ENCODE measurements at places on chromosomes 16 and 17.

DNA sequence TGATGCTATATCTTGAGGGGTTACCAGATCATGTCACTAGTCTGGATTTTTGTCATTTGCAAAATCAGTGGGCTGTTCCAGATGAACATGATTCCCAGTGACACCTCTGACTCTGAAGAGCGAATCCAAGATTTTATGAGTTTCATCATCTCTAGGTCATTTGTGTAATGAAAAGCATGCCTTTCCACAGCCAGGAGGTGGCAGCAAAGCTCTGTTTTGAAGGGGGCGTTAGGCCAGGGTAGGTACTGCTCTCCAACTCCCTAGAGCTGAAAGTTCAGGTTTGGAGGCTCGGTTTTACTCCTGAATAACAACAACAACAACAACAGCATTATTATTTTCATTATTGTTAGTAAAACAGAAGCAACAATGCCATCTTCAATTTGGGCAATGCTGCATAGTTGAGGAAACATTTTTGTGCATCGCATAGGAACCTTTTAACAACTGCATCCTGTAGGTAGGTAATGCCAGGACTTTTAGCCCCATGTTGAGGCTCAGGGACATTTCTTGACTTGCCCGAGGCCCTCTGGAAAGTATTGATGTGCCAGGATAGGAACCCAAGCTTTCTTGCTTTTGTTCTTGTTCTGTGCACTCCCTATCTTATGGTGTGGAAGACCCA is 77.0 kb downstream of the MYH13 start:
- DNase-seq, result no peak
- H3K4me3 ChIP-seq, result no peak overlapping the region
- no peaks in the 10 kb centered on the region for H3K4me1 ChIP-seq
- H3K36me3 ChIP-seq, result no peaks in the 10 kb centered on the region
- H3K27me3 ChIP-seq, result no peaks in the 10 kb centered on the region

DNA sequence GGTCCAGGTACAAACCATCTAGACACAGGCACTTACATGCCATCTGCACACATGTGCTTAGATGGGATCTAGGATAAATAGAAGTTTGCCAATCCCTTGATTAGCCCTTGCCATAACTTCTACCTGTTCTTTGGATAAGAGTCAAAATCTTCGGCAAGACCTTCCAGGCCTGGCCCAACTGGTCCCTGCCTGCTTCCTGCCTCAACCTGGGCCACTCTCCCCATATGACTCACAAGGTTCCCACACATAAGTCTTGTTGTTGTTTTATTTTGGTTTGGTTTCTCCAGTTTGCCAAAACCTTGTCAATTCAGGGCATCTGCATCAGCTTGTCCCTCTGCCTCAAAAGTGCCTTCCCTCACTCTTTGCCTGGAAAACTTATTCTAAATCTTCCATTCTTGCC is 95.3 kb upstream of the XYLT1 start:
- no peak overlapping the region for H3K27ac ChIP-seq
- no peak for DNase-seq
- no peak overlapping the region for H3K4me3 ChIP-seq
- no peaks in the 10 kb centered on the region for H3K4me1 ChIP-seq
- no peaks in the 10 kb centered on the region for H3K36me3 ChIP-seq

GRCh38 chr17:12712941-12713340 is 47.3 kb downstream of the MYOCD start:
- H3K4me1 ChIP-seq, result peaks cover 20% of the 10 kb centered on the region
- no peak overlapping the region for H3K4me3 ChIP-seq
- peaks cover 28% of the 10 kb centered on the region for H3K36me3 ChIP-seq
- no peaks in the 10 kb centered on the region for H3K27me3 ChIP-seq
- DNase-seq, result no peak

- no peak for DNase-seq
- H3K4me1 ChIP-seq, result no peaks in the 10 kb centered on the region
- H3K4me3 ChIP-seq, result no peak overlapping the region
- H3K27ac ChIP-seq, result no peak overlapping the region
- no peaks in the 10 kb centered on the region for H3K27me3 ChIP-seq
- no peaks in the 10 kb centered on the region for H3K36me3 ChIP-seq
Measured at GRCh38 chr17:10614536-10615155, 42.5 kb downstream of the MYH3 start.

Data from ascending aorta (tissue), 2 donors.